ENCODE measurements at places on chromosomes 12 and 14.
A peak's percentile ranks its signal among the peaks of the same experiment; 100 is the strongest.

DNA sequence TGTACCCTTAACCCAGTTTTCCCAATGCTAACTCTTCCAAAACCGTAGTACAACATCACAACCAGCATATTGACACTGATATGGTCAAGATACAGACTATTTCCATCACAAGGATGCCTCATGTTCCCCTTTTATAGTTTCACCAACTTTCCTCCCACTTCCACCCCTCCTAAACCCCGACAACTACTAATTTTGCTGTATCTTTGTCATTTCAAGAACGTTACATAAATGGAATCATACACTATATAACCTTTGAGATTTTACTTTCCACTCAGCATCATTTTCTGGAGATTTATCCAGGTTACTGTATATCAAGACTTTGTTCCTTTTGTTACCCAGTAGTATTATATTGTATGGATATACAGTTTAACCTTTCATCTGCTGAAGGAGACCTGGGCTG lies 88.9 kb downstream of the MED13L start:
- DNase-seq = no peak

- no peak for DNase-seq
Measured at GRCh38 chr14:104933746-104934733, 9.4 kb downstream of the PLD4 start.

DNA sequence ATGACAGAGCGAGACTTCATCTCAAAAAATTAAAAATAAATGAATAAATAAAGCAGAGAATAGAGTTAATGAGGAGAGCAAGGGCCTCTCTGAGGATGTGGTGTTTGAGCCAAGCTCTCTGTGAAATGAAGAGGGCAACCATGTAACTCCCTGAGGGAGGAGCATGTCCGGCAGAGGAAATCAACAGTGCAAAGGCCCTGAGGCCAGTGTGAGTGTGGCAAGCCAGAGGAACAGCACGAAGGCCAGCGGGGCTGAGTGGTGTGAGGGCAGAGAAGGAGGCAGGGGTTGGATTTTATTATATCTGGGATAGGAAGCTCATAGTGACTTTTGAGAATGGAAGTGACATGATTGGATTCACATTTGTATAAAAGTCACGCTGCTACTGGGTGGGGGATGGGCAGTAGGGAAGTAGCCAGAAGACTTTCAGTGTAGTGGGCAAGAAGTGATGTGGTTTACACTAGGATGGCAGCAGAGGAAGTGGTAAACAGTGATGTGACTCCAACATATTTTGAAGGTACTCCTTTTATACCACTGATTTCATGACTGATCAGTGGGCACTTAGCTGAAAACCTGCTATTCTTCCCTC lies 10.3 kb upstream of the LRP1-AS start:
- no peak for DNase-seq

DNA sequence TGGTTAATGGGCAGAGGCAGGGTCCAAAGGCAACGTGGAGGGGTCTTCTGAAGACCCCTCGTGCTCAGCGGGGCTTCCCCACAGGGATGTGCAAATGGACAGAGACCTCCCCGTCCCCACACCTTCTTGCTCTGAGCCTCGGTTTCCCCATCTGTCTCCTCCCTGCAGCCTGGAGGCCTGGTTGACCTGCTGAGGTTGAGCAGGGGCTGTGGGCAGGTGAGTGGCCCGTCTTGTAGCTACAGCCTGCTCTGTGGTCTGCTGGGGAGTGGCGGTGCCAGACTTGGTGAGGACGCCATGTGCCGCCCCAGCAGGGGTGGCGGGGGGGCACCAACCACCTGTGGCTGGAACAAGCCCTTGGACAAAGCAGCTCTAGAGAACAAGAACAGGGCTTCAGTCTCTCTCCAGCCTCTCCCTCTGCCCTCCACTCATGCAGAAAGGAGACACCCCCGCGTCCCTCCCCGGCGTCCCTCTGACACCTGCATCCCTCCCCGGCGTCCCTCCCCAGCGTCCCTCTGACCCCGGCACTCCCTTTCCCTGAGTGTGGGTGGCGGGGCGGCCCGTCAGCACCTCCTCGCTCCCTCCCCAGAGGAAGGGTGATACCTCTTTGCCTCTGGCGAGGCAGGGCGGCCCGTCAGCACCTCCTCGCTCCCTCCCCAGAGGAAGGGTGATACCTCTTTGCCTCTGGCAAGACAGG lies 83.7 kb downstream of the NOC4L start:
- no peak for DNase-seq

DNA sequence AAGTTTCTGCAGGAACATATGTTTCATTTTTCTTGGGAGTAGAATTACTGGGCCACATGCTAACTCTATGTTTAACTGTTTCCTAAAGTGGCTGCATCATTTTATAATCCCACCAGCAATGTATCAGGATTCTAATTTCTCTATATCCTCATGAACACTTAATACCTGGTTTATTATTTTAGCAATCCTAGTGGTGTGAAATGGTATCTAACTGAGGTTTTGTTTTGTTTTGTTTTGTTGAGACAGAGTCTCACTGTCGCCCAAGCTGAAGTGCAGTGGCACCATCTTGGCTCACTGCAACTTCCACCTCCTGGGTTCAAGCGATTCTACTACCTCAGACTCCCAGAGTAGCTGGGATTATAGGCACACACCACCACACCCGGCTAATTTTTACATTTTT lies 6.5 kb downstream of the SPTLC2 start:
- no peak for DNase-seq

- no peak for DNase-seq
Measured at GRCh38 chr14:104571246-104571645, 8.3 kb upstream of the C14orf180 start.

DNA sequence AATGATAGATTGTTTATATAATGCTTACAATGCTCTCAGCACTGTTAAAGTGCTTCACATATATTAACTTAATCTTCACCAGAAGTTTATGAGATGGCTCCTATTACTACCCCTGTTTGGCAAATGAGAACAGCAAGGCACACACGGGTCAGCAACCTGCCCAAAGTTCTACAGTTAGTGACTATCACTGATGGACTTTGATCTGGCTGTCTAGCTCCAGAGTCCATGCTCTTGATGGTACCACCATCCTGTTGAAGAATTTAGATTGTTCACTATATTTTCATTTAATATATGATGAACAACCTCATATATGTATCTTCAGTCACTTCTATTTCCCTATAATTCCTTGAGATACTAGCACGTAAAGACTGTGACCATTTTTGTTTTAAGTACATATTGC lies 10.6 kb downstream of the GLIPR1 start:
- DNase-seq = no peak

GRCh38 chr14:92993302-92993701 lies 70.4 kb downstream of the CHGA start:
- no peak for DNase-seq

- DNase-seq = no peak
Measured at GRCh38 chr14:89201645-89202044, 215.4 kb downstream of the FOXN3 start.

GRCh38 chr14:99430491-99430890 lies 50.2 kb downstream of the SETD3 start:
- peak; percentile 20 for DNase-seq

DNA sequence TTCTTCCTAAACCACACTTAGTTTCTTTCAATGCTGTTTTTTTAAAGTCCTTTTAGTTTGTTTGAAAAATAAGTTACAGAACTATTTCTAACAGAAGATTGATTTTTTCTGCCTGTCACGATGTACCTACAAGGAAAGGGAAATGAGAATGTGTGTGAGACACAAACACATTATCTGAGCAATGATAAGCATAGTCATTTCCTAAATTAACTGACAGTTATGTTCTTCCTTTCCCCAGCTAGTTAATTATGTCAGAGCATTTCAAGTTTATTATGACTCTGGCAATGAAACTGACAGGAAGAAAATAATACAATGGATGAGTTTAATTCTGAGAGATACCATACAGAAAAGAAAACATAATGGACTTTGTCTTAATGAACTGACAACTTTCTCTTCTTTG lies 21.3 kb upstream of the LDHB start:
- no peak for DNase-seq

DNA sequence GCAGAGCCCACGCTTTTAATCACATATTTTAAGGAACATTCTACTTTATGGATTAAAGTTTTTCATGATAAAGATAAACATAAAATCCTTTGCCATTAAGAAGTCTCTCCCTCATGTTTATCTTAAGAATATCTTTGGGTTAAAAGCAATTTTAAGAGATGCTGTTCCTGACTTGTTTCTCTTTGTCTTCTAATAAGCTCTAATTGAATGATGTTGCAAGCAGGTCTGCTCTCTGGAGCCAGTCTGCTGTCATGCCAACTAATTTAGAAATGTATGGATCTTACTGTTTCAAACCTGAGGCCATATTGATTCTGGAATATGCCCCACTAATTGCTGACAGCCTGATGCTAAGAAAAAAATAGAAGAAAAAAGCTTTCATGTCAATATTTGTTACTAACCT lies 173.6 kb downstream of the TTC8 start:
- DNase-seq = no peak

DNA sequence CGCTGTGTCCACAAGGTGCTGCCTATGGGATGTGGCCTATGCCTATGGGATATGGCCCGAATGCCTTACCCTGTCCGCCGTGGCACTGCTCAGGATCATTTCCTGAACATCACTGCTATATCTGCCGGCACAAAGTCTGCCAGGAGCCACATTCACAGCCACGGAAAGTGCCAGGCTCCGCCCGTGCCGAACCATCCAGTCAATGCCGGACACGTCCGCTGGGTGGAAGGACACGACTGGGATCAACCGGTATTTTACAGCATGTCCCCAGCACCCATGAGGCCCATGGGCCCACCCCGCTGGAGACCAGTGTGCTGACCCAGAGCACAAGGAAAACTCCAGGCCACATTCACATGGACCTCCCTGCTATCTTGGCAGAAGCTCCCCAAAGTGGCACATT lies 14.6 kb upstream of the RAB35 start:
- DNase-seq = no peak

- DNase-seq = no peak
Measured at GRCh38 chr14:51304438-51304837, 64.4 kb downstream of the TMX1 start.

DNA sequence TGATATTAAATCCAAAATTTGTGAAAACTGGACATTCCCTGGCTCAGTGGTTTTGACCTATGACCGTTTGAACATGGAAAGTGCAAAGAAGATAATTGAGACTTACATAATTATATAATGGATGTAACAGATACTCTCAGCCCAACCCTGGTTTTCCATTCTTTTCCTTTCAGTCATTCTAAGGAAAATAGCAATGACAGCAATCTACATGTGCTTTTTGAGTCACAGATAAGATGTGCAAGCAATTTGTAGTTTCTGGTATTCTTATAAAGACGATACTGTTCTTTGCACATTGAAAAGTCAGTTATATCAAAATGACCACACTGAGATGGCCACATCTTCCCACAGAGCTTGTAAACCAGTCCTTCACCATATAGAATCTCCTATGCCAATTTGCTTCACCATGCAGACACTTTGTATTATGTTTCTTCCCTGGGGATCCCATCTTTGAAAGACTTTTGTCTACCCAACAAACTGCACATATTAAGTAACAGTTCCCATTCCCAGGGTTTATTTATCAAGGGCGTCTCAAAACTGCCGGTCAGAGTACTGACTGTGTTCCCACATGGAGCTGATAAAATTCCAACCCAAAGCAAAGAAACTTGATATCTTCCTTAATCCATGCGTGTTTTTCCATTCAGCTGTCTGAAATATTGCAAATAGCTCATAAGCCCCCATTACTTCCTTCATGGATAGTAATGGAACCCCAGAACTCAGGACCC lies 34.8 kb downstream of the PLXNC1 start:
- DNase-seq = no peak

- DNase-seq = no peak
Measured at GRCh38 chr12:69904777-69905176, 79.8 kb downstream of the MYRFL start.

GRCh38 chr12:91387461-91388134 lies 205.0 kb upstream of the DCN start:
- DNase-seq = peak; percentile 70
